Large intestine (tissue), 12 donors: ENCODE measurements at places on chromosomes 16 and 17.

GRCh38 chr16:72723781-72724180 lies 324.1 kb downstream of the ZFHX3 start:
- no peak for DNase-seq

- DNase-seq: no peak
Measured at GRCh38 chr16:49452578-49452977, 79.0 kb downstream of the C16orf78 start.

GRCh38 chr16:47129755-47130435 lies 13.8 kb downstream of the NETO2 start:
- DNase-seq: no peak

DNA sequence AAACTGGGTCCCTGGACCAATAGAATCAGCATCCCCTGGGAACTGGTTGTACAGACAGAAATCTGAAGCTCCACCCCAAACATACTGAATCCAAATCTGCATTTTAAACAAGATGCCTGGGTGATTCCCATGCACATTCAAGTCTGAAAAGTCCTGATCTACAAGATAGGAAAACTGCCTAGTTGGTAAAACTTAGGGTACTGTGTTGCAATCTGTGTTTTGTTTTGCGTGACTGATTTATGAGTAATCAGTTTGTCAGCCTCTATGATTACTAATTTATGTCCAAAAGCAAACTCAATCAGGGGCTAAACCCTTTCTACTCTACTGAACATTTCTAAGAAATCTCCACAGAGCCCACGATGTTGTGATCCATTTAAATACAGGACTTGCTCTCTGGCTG lies 103.8 kb downstream of the YPEL2 start:
- DNase-seq: no peak
